ENCODE measurements at places on chromosomes 3 and 15.

DNA sequence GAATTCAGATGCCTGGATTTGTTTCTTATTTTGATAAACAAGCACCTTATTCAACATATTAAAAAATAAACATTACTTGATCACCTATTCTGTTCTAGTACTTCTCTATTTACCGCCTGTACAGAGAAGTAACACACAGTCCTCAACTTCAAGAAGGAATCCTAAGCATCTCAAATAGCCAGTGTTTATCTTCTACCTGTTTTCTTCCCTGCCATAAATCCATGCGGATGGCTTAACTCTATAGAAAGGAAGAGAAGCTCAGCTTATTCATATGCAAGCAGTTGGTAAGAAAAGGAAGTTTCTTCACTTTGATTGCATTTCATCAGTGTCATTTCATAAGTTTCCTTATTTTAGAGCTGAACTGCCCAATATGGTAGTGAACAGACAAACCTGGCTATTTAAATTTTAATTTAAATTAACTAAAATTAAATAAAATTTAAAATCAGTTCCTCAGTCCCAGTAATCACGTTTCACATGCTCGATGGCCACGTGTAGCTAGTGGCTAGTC is 210.0 kb upstream of the PEX5L start:
- no peak for DNase-seq

- no peak for DNase-seq
These were observed 71.1 kb downstream of the LRRFIP2 start for GRCh38 chr3:37103103-37103808.

DNA sequence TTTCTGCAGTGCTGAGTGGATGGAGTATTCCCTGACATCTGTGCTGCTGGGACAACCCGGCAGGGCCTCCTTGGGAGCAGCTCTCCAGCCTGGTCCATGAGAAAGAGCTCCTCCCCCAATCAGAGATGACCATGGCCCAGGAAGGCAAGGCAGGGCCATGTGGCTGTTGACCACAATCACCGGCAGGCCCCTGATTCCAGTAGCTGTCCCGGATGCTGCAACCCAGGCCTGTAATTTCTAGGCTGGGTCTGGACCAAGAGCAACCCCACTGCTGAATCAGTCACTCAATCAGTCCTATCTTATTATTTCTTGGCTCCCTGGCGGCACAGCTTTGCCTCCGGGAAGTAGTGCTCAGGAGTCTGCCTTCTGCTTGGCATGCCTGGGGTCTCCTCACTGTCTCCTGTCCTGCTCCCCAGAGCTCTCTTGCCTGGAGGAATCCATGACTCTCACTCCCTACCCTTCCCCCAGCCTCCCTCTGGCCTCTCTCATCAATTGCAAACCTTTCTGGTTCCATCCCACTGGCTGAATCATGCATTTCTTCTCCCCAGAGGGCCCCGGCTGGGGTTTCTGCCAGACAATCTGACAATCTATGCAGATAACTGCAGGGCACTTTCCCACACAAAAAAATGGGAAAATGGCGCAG is 32.6 kb upstream of the ITGA11 start:
- no peak for DNase-seq

DNA sequence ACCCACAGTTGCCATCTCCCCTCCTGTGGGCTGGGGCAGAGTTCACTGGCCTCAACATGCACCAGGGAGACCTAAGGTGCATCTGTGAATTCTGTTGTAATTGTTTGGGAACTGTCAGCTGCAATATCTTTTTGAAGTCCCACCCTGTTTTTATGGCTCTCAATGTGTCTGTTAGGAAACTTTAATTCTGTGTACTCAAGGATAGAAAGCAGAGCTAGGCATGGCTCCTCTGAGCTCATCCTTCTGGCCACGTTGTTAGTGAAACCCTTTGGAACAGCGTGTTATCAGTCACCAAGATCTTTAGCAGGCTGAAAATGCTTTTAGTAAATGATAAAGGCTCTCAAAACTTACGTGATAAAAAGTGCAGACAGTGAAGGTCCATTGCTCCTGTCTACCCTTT is 33.6 kb upstream of the MTMR10 start:
- no peak for DNase-seq

GRCh38 chr3:95923496-95924210 is 890.7 kb upstream of the EPHA6 start:
- DNase-seq: peak; percentile 53

DNA sequence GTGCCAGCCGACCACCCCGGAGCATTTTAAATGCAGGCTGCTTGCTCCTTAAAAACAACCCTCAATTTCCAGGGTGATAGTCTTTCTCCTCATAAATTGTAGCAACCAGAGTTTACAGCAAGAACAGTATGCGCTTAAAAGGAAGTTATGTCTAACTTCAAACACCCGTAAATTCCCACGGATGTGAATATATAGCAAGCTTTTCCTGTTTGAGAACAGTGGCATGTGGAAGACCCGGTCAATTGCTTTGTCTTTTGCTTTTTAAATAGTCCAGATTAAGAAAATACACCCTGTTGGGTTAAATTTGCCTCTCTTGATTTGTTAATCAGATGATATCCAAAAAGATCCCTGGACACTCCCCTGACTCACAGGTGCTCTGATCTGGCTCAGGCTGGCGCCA is 20.8 kb downstream of the MRPS25 start:
- no peak for DNase-seq

DNA sequence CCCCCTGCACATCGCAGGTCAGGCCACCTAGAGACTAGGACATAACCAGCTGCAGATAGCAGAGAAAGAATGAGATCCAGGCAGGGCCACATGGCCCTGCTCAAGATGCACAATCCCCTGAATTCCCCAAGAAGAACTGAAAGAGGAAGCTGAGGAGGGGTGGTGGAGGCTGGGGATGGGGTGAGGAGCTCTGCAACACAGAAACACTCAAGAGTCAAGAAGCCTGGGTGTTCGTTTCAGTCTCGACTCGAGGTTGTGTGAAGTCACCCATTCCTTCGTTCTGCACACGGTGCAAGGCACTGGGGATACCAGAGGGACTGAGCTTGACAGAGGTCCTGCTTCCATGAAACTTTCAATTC is 62.0 kb downstream of the TLE3 start:
- DNase-seq: no peak

DNA sequence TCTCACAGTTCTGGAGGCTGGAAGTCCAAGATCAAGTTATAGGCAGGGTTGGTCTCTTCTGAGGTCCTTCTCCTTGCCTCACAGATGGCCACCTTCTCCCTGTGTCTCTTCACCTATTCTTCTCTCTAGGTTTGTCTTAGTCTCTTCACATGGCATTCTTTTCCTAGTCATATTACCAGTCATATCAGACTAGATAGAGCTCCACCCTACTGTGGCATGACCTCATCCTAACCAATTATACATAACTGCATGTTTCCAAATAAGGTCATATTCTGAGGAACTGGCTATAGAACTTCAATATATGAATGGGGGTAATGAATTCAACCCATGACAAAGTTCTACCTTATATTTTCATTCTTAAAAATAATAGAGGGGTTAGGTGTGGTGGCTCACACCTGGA is 196.4 kb upstream of the UBE3A start:
- no peak for DNase-seq

- DNase-seq: no peak
These were observed 63.7 kb upstream of the MRPS22 start for GRCh38 chr3:139280027-139280671.

DNA sequence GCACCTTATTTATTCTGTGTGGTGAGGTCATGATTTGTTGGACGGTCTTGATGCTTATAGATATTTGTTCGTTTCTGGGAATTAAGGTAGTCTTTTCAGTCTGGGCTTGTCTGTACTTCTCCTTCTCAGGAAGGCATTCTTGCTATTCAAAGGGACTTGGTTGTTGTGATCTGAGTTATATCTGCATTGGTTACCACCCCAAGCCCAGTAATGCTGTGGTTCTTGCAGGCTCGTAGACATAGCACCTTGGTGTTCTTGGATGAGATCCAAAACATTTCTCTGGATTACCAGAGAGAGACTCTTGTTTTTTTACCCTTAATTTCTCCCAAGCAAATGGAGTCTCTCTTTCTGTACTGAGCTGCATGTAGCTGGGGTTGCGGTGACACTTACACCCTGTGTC is 128.0 kb upstream of the CBLB start:
- no peak for DNase-seq

- DNase-seq: no peak
These were observed 43.2 kb upstream of the ADCY5 start for GRCh38 chr3:123491966-123492587.

DNA sequence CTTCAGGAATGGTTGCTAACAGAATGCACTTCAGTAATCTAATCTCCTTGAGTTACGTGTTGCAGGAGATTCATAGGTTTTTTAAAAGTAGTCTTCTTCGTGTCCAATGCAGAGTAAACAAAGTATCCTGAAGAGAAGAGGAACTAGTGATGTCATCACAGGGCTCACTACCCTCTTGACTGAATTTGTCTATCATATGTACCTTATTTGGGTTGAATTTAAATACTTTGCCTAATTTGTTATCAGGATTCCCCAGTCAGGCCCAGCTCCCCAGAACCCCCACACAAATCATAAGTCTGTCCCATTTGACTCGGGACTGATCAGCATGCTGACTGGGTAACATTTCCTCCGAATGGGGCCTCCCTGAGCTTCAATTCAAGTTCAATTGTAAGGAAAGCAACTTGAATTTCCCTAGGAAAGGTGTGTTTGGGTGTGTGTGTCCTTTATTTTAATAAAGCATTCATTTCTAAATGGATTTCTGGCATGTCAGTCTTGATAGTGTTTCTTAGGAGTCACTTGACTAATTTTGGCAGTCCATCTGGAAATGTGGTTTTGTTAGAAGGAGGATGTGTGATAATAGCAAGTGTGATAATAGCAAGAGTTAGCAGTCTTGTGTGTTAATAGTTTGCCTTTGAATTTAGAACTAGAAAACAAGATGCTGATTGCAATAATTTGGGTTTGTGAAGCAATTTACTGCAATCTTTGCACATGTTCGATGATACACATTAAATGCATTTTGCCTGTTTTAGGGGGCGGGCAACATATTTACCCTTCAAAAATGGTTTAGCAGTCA is 21.9 kb downstream of the OXNAD1 start:
- DNase-seq: no peak

- DNase-seq: no peak
These were observed 240.9 kb upstream of the EIF1B start for GRCh38 chr3:40068636-40069035.

DNA sequence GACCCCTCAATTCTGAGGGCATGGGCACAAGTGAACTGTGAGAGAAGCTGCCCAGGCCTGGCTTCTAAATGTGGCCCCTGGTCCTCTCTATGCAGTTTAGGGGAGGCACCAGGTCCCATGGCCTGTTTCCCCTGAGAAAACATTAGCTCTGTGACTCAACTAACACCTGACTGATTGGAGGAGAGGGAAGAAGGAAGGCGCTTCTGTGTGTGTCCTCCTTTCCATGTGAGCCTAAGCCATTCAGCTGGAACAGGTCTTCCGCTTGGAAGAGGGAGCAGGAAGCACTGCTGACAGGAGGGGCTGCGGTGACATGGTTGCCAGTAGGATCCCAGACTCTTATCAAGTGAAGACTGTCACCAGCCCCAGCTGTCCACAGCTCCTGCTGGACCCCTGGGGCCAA is 79.5 kb downstream of the MYLK start:
- no peak for DNase-seq

DNA sequence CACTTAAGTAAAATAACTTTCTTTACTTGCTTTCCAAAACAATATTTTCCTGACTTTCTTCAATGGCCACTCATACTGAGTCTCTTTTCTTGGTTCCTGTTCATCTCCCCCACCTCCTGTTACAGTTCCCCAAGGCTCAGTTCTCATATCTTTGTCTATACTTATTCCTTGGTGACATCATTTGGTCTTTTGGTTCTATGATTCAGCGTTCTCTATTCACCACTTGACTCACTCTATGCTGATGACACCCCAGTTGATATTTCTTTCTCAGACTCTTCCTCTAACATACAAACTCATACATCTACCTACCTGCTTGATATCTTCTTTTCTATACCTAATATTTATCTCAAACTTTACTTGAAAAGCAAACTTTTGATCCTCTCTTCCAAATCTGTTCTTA is 85.0 kb upstream of the P3H2 start:
- no peak for DNase-seq

GRCh38 chr15:57427367-57427821 is 51.1 kb downstream of the CGNL1 start:
- no peak for DNase-seq

DNA sequence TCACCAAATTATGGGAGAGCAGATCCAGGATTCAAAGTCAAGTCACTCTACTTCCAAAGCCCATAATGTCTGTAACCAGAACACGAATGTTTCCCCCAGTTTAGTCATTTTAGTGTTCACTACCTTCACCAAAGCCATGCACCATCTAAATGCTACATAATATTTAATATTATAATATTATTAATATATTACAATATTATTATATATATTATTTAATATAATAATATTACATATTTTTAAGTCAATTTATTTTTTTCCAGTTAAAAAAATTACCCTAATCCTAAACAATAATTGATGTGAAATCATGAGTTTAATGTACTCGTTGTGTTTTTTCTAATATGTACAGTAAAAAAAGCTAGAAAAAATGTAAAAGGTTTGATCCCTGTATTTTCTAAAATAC is 276.6 kb upstream of the TBL1XR1 start:
- no peak for DNase-seq

DNA sequence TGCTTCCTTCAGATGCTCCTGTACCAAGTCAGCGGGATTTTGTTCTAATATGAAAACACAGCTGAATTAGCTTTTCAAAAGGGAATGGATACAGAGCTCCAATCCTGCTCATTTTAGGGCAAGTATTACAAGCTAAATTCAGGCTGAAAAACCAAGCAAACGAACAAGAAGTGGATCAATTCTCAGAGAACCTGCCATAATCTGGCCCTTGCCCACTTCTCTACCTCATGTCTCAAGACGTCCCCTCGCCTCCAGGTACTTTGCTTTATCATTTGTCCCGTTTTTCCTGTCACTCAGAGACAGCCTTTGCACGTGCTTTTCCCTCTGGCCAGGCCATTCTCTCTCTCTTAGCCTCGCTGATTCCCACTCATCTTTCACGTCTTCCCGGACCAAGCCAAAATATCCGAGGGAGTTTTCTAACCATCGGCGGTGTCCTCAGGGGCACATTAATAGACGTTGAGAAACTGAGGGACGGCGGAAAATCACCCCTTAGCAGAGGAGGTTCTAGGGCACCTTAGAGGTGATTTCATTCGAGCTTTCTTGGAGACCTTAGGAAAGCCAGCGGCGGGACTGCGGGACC is 654 bp downstream of the SUSD5 start:
- no peak for DNase-seq

DNA sequence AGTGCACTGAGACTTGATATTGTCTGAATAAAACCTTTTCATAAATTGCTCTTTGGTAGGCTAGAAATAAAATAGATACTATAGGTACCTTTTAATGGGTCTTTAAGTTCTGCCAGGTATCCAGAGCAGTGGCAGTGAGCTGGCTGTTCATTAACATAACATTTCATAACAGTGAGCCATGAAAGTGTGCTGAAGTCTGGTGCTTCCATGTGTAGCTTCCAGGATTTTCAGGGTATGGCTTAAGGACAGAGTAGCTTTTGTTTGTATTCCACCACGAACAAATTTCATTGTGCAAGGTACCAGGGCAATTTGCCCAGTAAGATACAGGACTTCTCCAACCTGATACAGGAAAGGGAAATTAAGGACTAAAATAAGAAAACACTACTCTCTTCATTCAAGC is 124.7 kb upstream of the NANOGP8 start:
- DNase-seq: no peak

GRCh38 chr3:138325990-138326389 is 3.7 kb downstream of the NME9 start:
- no peak for DNase-seq

All from smooth muscle cell of the brain vasculature (primary cell).